ENCODE measurements at places on chromosomes 5 and 9.

- no peak for DNase-seq
Measured at GRCh38 chr5:105587963-105588662, 2025.5 kb upstream of the NUDT12 start.

DNA sequence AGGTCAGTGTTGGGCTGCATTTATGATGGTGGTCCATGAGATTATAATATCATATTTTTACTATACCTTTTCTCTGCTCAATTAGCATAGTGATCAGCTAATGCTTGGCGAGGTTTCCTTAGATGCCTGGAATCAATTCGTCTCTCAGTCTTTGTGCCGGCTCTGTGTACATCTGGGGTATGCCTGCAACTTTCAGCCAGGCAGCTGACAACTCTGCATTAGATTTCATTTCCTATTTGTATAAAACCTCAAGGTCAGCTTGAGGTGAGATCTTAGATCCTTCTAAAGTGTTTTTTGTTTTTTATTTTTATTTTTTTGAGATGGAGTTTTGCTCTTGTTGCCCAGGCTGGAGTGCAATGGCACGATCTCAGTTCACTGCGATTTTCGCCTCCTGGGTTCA is 86.8 kb downstream of the MELK start:
- DNase-seq: no peak

GRCh38 chr5:114360816-114361723 is 800 bp upstream of the KCNN2 start:
- peak; percentile 25 for DNase-seq

DNA sequence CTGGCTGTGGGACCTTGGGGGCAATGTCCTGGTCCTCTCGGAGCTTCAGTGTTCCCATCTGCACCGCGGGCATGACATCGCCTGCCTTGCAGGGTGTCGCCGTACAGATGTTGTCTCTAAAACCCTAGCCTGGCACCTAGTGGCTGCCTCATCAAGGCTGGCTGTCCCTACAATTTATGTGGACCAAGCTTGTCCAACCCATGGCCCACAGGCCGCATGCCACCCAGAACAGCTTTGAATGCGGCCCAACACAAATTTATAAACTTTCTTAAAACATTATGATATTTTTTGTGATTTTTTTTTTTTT is 18.3 kb upstream of the ASS1 start:
- no peak for DNase-seq

DNA sequence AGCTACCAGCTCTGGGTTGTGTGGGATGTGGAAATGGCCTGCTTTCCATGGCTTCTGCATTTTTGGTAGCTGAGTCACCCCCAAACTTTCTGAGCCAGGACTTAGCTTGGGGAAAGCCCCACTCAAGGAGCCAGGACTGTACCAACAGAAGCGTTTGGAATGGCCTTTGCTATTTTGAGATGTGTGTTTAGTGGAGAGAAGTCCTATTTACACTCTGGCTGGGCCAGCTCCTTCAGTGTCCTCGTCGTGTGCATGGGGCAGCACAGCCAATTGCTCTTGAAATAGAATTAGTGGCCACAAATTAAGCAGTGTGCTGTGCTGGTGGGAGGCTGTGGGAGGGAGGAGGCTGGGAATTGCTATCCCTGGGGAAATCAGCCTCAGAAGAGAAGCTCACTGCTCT is 51.6 kb downstream of the ENTREP1 start:
- DNase-seq: no peak

- DNase-seq: no peak
Measured at GRCh38 chr5:109743770-109744212, 54.1 kb downstream of the MAN2A1 start.

- no peak for DNase-seq
Measured at GRCh38 chr5:126683912-126684311, 83.2 kb downstream of the PHAX start.

DNA sequence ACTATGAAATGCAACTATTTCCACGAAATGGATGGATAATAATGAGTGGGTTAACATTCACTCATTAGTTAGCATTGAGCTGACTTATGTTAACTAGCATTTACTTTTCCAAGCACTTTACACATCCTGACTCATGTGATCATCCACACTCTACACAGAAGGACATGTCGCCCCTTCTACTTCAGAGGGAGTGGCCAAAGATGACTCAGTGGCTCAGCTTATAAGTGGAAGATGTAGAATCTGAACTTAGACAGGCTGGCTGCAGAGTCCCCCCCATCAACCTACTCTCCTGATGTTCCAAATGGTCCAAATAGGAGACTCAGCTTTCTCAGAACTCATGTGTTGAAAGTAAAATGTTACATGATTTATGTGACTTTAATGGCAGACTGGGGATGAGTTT is 146.0 kb downstream of the ADCY2 start:
- DNase-seq: no peak

DNA sequence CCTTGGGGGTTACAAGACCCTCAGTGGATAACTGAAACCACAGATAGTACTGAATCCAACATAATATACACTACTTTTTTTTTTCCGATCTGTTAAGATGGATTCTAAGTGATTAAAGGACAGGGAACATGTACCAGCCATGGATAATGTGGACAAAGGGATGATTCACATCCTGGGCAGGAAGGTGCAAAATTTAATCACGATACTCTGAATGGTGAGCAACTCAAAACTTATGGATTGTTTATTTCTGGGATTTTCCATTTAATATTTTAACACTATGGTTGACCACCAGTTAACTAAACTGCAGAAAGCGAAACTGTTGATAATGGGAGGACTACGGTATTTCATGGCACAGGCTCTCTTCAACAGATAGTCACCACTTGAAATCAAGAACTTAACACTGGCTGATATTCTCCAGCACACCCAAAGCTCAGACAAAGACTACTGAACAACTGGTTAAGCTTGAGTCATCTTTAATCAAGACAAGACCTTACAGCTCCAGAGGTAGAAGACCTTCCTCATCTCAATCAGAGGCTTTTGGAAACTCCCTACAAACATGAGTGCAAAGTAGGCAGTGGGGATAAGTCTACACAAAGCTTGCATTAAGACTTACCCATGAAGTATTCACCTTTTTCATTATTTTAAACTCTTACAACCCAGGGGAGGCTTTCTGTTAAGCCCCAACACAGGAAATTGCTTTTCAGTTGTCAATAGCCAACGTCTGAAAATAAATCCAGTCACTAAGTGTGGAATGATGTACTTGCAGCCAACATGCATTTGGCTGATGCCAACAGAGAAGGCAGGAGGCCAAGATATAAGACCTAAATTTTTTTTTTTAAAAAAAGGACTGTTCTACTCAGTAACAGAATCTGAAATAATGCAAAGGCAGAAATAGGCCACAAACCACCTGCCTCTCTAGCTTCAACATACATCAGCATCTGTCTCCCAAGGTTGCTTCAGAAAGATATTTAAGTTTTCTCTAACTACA is 78.7 kb downstream of the ELAVL2 start:
- no peak for DNase-seq

DNA sequence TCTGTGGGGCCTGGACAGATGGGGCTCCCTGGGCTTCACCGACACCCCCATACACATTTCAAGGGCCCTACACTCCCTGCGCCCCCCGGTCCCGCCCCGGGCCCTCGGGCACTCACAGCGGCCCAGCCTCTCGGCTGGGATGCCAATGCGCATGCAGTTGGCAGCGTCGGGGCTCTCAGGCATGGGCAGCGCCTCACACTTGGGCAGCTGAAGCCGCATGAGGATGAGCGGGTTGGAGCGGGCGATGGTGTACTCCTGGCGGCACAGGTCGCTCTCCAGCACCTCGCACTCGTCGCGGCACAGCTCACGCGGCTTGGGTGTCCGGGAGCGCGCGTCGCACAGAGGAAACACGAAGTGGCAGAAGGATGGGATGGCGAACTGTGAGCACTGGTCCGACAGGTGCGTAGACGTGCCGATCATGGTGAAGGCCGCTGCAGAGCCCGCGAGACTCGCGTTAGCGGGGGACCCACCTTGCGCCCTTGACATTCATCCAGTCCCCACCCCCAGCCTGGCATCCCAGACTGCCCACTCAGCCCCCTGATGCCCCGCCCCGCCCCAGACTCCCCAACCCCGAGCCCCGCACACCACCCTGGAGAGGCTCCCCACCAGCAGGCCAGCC is 216.9 kb downstream of the ROR2 start:
- no peak for DNase-seq

GRCh38 chr9:77424993-77425392 is 223.1 kb downstream of the GNA14 start:
- DNase-seq: no peak

DNA sequence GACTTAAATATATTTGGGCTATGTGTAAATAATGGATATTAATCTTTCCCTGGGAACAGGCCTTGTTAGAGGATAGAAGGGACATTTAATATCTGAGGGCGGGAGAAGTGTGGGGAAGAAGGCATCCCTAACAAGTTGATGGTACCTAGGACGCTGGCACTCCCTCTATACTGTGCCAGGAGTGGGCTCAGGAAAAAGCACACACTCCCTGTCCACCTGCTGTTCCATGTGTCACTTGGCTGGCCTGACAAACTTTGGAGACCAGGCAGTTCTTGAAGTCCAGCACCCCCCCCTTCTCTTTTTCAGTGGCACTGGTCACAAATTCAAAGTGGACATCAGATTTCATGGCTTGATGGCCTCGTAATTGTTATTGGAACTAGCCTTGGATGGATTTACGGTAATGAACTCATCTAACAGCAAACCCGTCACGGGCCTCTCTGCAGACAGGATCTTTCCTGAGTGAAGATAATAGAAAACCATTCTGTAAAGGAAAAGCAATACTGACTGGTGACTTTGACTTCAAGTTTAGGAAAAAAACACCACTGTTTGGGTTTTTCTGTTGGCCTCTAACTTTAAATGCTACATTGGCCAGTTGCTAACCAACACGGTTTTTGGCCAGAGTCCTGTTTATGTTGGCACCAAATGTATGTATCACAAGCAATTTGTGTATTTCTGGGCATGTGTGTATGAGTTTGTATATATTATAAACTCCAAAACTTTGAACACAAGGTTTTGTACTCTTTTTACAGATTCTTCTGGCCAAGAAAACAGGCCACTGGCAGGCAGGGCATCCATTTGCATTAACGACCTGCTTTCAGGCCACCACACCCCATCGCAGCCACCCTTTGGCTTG is 552.6 kb downstream of the CCDC171 start:
- DNase-seq: no peak

- no peak for DNase-seq
Measured at GRCh38 chr5:126970517-126971017, 59.8 kb downstream of the MARCHF3 start.

DNA sequence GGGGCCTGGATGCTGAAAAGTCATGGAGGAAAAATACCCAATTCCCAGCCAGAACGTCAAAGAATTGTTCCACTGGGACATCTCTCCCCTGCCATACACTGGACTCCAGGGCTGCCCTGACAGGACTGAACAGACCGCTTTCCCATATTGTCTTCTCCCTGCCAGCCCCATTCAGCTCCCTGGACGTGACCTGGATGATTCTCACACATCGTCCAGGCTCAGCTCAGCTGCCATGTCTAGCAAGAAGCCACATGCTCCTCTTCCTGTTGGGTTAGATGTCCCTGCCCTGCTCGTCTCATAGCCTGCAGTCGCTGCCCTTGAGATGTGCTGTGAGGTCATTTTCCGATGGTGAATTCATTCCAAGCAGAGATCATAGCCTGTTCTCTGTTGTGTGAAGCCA is 37.4 kb downstream of the FOXI1 start:
- DNase-seq: no peak

DNA sequence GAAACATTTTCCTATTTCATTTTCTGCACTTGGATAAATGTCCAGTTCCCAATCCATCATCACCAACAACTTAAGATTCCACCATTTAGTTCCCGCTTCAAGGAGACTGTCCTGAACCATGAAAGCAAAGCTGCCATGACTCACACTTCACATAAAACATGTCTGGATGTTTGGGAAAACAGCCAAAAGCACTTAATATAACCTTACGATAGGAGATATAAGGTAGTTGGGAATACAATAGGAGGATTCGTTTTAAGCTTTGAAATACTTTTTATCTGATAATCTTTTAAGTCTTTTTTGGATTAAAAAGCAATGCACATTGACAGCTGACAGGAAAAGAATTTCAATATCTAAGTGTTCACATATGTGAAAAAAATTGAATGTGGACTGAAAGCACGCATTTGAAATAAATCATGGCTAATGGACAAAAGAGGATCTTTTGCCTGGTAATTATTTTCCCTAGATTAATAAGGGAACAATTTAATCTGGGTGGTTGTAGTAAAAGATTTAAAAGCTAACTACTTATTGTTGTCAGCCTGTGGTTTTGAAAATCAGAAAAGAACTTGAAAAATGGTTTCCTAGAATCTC is 17.3 kb upstream of the TGFBI start:
- DNase-seq: no peak

DNA sequence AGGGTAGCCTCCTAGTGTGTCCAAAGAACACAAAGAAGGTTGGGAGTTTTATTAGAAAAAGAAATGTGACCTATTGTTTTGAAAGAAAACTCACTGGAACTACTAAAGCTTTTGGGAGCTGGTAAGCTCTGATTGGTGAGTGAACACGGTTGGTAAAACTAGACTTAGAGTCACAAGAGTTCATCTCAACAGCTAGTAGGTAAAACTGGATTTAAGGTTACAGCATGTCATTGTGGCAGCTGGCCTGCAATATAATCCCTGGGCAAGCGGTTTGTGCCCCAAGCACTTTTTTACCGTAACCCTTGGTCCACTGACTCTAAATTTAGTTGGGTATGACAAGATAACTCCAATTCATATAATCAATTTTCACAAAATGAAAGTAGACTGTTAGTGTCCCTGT is 47.4 kb downstream of the UBAP2 start:
- no peak for DNase-seq

- no peak for DNase-seq
Measured at GRCh38 chr5:145072889-145073288, 762.3 kb downstream of the PRELID2 start.

DNA sequence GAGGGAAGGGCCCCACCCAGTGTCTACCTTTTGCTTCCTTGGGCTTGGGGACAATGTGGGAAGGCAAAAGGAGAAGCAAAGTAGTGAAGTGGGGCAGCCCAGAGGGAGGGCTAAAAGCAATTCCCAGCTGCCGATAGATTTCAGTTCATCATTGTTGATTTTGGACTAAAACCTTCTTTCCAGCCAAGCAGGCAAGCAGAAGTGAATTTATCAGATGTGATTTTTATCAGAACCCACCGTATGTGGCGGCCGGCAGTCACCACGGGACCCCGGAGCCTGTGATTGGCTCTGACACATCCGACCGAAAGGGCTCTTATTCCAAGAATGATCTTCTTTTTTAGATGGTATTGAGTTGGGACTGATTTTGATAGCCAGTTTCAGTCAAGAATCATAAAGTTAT is 559.9 kb downstream of the PSAT1 start:
- DNase-seq: no peak

- DNase-seq: no peak
Measured at GRCh38 chr5:38913714-38914113, 67.9 kb downstream of the OSMR start.

GRCh38 chr9:131728961-131729360 is 10.9 kb downstream of the RAPGEF1 start:
- DNase-seq: peak; percentile 72

DNA sequence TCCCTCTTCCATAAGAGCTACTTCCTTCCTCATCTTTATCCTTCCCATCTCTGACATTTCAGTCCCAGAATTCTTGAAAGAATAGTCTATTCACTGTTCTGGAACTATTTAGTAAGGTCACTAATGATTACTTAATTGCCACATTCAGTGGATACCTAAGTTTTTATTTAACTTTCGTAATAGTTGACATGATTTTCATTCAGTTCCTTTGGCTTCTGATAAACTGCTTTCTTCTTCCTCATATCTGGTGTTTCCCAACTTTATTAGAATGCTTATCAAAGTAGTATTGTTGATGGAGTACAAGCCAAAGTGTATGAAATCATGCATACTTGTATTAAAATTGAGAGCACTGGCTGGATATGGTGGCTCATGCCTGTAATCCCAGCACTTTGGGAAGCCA is 10.8 kb downstream of the UBE2D2 start:
- no peak for DNase-seq
